Activated CD8-positive, alpha-beta memory T cell treated with anti-CD3 and anti-CD28 coated beads, Interleukin-2, amount 50 U/mL, for 4 hours (primary cell): ENCODE measurements at places on chromosomes 7 and 10.

- no peak for DNase-seq
Measured at GRCh38 chr10:1249142-1249920, 193.1 kb downstream of the WDR37 start.

DNA sequence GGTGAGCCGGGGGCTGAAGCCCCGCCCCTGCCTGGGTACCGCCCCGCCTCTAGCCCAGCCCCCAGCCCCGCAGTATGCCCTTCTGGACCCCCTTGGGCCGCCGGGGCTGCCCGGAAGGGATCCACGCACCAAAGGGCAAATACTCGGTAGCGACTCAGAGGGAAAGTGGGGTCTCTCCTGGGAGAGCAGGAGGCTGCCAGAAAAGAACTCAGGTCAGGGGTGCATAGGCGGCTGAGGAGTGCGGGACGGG is 796 bp downstream of the FBXL15 start:
- no peak for DNase-seq

- no peak for DNase-seq
Measured at GRCh38 chr7:147700702-147701101, 889.9 kb upstream of the C7orf33 start.

DNA sequence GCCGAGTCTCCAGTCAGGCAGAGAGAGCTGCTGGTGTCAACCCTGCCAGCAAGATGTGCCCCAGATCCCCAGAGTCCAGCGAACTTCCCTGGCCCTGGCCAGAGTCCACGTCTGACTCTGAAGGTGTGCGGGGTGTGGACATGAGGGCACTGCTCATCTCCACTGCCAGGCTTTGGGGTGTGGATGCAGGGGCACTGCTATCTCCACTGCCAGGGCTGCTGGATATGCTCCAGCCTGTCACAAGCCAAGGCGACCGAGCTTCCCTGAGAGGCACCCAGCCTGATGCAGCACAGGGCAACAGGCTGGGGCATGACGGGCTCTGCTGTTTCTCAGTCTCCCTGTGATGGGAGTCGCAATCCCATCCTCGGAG is 596.8 kb downstream of the PTPRN2 start:
- DNase-seq, result no peak
